H54 (cell line): ENCODE measurements at places on chromosomes 6 and 20.

DNA sequence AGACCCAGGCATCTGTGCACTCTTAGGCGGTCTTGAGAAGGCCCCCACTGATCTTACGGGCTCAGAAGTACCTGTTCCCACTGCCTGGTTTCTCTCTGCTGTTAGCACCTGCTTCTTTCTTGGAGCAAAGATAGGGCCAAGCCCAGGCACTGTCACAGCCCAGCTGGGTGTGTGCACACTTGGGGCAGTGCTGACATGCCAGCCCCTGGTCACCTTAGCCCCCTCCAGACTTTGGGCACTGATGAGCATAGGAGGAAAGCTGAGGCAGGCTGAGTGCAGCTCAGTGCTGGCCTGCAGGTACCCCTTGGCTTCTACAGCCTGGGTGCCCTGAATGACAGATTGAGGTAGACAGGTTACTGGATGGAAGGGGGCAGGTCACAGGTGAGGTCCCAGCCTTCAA is 105.7 kb upstream of the AHI1 start:
- no peak for DNase-seq

DNA sequence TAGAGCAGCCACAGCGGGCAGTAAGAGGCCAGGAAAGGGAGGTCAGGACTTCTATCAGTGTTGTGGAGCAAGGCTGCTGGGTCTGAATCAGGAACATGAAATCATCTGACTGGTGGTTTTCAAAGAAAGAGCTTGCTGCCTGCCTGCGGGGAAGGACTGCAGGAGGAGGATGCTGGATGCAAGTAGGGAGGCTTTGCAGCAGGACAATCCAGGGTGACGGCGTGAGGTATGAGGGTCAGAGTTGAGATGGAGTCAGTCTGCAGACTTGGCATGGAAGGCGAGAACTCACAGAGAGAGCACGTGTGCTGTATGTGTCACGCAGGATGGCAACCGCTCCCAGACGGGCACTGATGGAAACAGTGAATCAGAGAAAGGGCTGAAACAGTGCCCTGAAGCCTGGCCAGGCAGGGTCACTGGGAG is 59.2 kb upstream of the CD93 start:
- DNase-seq, result peak; percentile 71

GRCh38 chr20:46992640-46993035 is 98.0 kb downstream of the EYA2 start:
- no peak for DNase-seq

DNA sequence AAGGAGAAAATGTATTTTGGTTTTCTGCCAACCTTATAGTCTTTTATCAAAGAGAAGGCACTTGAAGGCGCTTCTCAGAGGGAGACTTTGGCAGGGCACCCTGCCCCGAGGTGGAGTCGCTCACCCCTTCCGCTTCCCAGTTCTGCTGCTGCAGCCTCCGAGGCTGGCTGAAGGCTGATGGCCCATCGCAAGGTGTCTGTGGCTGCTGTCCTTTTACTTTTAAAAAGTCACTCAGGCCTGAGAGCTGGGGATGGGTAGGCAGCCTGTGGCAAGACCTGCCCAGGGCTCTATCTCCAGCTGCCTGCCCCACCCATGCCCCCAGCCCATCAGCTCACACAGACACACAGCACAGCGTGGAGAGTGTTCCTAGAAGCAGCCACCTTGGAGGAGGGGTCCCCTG is 206.6 kb upstream of the CST7 start:
- DNase-seq, result no peak

DNA sequence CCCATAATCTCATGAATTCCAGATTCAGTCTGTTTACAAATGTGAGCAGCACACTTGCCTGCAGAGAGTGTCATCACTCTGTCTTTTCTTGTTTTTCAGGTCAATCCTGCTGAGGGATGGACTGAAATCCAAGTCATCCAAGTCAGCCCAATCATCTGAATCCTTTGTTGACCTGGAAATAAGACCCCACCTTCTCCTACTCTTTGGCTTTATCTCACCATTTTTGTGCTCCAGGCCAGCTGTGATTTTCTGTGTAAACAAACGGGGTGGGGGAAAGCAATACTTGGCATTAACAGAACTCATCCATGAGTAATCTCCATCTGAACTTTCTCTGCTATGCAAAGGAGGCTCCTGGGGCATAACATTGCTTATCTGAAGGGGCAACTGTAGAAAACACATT is 16.9 kb upstream of the GSTA4 start:
- DNase-seq, result no peak

- DNase-seq, result no peak
Observed at GRCh38 chr6:42220807-42221206, 3.1 kb upstream of the MRPS10 start.

DNA sequence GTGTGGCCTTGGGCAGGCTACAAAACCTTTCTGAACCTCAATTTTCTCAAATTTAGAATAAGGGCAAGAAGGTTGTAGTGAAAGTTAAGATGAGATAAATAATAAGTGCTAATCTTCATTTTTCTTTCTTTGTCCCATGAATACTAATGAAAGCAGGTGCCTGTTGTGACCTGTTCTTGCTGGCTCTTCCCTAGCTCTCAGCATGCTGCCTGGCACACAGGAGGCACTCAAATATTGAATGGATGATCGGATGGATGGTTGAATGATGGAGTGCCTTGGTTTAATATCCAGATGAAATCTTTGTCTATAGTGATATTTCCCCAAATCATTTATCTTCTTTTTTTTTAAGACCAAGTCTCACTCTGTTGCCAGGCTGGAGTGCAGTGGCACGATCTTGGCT is 15.0 kb downstream of the PBOV1 start:
- no peak for DNase-seq

- peak; percentile 57 for DNase-seq
Observed at GRCh38 chr6:27684264-27685211, 211.6 kb upstream of the ZNF184 start.

DNA sequence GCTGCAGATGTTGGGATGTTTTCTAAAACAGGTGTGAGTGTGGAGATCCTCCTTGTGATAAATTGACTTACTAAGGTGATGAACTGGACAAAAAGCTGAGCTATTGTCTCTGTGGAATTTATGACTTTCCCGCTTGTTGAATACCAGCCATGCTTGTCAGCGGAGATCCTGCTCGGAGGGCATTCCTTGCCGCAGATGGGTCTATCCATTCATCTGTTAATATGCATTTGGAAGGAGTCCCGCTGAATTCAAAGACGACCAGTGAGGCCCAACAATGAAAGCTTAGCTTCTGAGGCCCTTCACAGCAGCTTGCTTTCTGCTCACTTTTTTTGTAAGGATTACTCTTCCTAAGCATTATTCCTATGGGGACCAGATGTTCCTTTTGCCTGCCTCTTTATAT is 124.9 kb downstream of the TIAM2 start:
- no peak for DNase-seq

DNA sequence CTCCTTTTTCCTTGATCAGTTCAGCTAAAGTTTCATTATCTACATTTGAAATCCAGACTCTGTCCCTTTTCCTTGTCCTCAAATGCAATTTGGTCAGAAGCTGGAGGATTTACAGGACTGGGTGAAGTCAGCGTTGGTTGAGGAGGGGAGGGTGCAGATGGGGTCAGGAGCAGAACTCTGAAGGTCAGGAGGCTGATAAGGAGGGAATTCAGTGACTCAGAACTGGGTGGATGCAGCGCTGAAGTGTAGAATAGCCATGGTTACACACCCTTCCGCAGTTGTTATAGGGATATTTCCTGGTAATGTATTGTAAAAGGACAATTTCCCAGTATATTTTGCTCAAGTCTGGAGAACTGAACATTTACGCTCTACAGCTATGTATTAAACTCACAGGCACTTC is 133.1 kb upstream of the FOXA2 start:
- DNase-seq, result no peak

GRCh38 chr6:105608711-105609374 is 206.0 kb upstream of the PREP start:
- DNase-seq, result no peak

DNA sequence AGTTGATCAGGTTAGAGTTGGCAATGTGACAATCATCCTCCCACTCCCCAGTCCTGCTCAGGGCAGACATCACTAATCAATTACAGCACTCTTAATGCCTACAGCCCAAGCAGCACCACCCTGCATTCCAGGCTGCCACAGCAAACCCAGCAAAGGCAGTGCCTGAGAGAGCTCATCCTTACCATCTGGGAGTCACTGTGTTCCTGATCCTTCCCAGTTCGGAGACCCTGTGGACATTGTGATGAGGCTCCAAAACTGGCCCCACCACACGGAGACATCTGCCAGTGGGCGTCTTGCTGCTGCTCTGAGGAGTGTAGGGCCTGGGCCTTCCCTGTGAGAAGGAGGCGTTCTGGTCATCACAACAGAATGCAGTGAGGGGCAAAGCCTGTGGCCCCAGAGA is 216.5 kb upstream of the CST7 start:
- no peak for DNase-seq

GRCh38 chr6:151498327-151498726 is 4.5 kb downstream of the CCDC170 start:
- DNase-seq, result no peak

DNA sequence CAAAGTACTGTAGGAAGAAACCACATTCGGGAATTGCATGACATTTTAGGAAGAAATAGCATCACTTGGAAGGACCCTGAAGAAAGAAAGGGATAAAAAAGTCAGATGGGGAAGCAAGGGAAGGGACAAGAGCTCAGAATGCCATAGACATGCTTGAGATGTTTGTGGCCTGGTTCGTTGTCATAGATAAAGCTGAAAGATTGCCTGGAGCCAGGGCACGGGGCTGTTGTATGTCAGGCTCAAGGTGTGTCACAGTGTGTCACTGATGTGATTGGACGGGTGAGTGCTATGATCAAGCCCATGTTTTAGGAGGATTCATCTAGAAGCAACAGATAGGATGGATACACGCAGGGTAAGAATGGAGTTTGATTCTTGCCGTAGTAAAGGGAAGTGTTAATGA is 216.2 kb upstream of the SOX4 start:
- DNase-seq, result no peak

- DNase-seq, result no peak
Observed at GRCh38 chr6:161561908-161562307, 288.0 kb upstream of the AGPAT4 start.

DNA sequence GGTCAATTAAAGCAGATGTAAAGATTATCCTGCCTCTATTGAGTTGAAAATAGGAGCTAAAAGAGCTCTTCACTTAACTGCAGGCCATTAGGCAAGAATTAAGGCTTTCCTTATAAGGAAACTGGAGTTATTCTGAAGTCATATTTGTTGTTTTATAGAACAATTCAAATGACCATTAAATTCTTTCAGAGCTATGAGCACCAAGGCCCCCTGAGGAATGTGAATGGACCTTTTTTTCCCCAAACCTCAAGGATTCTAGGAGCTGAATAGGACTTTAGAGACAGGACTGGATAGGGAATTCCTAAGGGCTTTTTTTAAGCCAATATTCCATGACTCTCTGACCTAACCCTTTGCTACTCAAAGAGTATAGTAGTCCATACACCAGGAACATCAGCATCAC is 565.7 kb upstream of the BTBD3 start:
- DNase-seq, result no peak
